ENCODE measurements at places on chromosomes 1 and 21. TPM values are rescaled to one million over a fixed set of nuclear protein-coding genes. Genes with fewer than 3 reads are reported as not detected.
A peak's percentile ranks its signal among the peaks of the same experiment; 100 is the strongest.

BTBD8 gene
- 4.5 TPM for total RNA-seq

EFNA3 gene
- total RNA-seq = 1.2 TPM

KHDRBS1 gene
- total RNA-seq = 73.1 TPM

LCE1A gene
- total RNA-seq = not detected

DCST1 gene
- not detected for total RNA-seq

S100A8 gene
- total RNA-seq = 71.3 TPM

SERPINC1 gene
- total RNA-seq = 0.40 TPM

PGLYRP3 gene
- total RNA-seq = not detected

DUSP10 gene
- total RNA-seq = 2.8 TPM

OVAAL gene
- total RNA-seq = 6.3 TPM

LMOD1 gene
- 9.6 TPM for total RNA-seq

ACOT11 gene
- total RNA-seq = 44.1 TPM

CRTC2 gene
- 20.6 TPM for total RNA-seq

GNL2 gene
- total RNA-seq = 24.1 TPM

ZMYND12 gene
- 1.6 TPM for total RNA-seq

FAM229A gene
- total RNA-seq = 3.2 TPM

DNA sequence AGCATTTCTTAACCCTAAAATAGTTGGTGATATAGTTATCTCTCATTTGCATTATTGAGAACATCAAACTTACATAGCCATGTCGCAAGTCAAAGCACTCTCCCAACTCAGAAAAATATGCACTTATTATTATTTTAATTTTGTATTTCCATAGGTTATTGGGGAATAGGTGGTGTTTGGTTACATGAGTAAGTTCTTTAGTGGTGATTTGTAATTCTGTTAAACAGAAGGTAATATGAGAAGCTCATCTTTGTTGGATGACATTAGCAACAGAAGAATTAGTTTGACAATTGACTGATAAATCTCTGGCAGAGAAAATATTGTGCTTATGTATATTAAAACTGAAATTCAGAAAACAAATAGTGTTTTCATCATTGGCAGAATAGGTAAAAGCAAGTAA is 154.8 kb downstream of the NFIA start:
- no peak for DNase-seq

GRCh38 chr1:1216770-1217620 is 3.0 kb upstream of the TNFRSF4 start:
- DNase-seq = no peak

DNA sequence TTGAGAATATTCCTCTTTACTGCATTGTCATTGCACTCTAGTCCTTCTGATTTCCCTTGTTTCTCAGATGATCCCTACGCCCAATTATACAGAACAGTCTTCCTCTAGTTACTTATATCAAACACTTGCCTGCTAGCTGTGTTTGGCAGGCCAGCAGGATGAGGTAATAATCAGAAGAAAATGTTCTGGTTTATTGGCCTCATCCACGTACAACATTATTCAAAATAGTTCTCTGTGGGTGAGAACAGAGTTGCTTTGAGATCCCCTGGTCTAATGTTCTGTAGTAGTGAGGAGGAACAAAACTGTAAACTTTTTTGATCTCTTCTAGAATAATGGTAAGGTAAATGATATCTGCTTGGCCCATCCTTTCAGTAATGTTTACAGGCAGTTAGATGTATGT is 22.3 kb upstream of the C1orf105 start:
- DNase-seq = no peak

GRCh38 chr1:231918239-231919015 is 291.8 kb downstream of the DISC1 start:
- no peak for DNase-seq

DNA sequence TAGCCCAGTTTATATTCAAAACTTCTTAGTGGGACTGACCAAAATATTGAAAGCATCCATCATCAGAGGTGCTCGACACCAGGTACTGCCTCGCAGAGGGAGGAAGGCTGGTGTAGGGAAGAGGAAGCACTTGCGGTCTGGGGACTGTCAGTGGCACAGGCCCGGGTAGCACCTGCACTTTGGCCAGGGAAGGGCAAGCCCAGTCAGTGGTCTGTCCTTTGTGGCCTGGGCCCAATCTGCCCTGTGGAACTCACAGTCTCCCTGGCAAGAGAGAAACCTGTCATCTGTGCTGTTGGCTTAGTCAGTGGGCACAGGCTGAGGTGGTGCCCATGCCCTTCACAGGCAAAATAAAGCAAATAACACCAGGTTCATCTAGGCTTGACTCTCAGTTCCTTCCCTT is 77.4 kb downstream of the SYT6 start:
- DNase-seq = no peak

GRCh38 chr1:230641346-230641745 is 935 bp upstream of the COG2 start:
- DNase-seq = no peak

DNA sequence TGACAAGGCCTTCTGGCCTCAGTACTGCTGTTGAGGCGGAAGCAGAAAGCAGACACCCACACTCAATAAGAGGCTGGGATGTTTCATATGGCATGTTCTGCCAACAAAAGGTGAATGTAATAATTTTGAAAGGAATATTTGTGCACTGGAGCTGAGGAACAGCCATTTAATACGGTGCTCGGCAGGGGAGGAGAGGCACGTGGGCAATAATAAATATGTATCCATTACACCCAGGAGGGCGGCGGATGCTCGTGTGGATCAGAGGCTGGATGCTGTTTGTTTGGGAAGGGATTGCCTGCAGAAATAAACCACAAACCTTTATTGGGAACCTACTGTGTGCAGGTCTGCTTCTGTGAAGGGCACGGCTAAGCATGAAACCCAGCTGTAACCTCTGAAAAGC is 92.0 kb downstream of the VWA5B1 start:
- peak; percentile 0 for DNase-seq

GRCh38 chr21:36044056-36044455 is 16.3 kb downstream of the SETD4 start:
- DNase-seq = no peak

DNA sequence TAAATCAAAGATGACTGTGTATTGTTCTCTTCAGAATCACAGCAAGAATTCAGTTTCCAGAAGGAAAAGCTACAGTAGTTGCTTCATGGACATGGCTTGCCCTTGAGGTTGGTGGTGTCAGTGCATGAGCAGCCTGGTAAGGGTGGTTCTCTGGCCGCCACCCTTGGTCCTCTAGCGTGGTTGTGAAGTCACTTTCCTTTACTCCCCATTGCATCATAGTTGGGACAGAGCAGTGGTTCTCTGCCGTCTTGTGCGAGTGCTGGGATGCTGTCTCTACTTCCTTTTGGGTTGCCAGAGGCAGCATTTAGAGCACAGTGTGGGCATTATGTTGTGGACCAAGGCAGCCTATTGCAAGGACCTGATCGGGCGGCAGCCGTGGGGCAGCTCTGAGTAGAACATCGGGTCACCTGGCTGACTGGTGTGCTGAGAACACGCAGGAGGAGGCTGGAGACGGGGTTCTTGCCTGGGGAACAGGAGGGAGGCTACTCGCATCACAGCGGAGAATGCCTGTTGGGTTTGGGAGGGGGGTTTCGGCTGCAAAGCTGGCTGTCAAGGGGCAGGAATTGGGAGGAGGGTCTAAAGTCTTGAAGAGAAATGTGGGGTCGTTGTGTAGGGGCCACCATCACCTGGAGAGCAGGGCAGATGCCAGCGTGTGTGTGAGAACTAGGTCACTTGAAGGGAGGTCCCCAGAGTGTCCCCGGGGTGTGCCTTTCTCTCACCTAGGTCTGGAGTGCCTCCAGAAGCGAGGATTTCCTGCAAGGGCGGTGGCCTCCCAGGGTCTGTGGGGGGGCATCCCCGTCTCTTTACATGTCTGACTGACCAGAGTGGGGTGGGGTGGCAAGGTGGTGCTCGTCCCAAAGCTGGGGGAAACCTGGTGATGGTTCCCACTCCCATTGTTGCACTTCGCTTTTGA is 6.3 kb downstream of the ARF1 start:
- DNase-seq = peak; percentile 71

DNA sequence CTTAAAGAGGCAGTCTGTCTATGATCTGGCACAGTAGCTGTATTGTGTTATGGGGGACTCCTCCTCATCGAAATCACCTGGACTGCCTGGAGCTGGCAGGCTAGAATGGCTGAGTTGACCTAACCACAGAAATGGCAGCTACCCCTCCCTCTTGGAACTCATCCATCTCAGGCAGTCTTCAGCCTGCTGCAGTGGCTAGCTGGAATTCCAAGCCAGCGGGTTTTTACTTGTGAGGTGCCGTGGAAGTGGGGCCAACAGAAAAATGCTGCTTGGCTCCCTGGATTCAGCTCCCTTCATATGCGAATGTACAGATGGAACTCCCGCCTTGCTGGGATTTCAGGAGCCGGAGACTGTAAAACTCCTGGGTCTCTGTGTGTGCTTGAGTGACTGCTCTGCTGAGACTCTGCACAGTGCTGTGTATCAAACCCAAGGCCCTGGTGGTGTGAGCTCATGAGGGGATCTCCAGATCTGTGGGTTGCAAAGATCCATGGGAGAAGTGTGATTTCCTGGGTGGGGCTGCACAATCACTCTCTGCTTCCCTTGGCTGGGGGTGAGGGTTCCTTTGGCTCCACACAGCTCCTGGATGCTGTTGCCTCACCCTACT is 316.9 kb downstream of the CTH start:
- DNase-seq = no peak

- no peak for DNase-seq
Measured at GRCh38 chr1:59718989-59719360, 95.8 kb upstream of the HOOK1 start.

GRCh38 chr21:27122686-27123085 is 155.8 kb upstream of the ADAMTS5 start:
- DNase-seq = no peak

GRCh38 chr1:46181343-46182260 is 5.3 kb upstream of the P3R3URF start:
- DNase-seq = no peak

- DNase-seq = no peak
Measured at GRCh38 chr1:68051475-68051874, 1.0 kb upstream of the DIRAS3 start.

GRCh38 chr1:44598167-44598566 is 76.1 kb downstream of the TMEM53 start:
- DNase-seq = no peak

DNA sequence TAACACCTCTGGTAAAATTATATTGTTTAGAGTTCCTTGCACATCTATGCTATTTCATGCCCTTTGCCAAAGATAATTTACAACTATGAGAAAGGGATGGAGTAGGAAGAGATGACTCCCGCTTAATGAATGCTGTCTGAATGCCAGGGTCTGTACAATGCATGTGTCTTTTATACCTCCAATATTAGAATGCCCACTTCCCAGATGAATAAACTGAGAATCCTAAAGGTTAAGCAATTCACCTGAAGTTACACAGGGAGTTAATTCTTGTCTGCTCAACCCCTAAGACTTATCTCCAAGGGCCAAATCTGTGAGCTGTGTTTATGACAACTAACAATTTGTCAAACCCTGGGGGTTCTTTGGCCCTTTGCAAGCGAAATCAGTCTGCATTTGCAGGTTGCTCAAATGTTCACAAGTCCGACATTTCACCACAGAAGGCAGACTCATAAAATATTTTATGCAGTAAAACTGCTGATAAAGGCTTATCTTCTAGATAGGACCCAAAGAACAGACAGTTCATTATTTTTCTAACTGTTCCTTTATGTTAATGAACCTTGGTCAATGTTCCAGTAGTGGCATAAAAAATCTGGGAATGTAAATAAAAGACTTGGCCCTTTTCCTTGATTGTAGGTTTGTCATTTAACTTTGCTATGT is 50.2 kb upstream of the ATP1A1 start:
- no peak for DNase-seq

DNA sequence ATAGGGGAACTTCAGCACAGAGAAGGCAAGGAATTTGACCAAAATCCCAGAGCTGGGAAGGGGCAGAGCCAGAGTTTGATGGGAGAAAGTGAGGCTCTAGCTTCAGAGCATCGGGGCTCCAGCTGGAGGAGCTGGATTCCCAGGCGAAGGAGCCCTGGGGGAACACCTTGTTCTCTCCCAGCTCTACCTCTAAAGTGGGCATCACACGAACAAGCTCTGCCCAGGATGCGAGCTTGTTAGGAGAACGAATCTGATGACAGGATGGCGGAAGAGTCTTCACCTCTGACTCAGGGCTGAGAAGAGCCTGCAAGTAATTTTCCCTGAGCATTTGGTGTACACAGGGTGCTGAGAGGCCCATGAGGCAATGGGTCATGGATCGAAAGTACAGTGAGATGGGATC is 22.0 kb downstream of the TNNT2 start:
- peak; percentile 53 for DNase-seq

- no peak for DNase-seq
Measured at GRCh38 chr1:70828177-70828576, 219.4 kb downstream of the PTGER3 start.

DNA sequence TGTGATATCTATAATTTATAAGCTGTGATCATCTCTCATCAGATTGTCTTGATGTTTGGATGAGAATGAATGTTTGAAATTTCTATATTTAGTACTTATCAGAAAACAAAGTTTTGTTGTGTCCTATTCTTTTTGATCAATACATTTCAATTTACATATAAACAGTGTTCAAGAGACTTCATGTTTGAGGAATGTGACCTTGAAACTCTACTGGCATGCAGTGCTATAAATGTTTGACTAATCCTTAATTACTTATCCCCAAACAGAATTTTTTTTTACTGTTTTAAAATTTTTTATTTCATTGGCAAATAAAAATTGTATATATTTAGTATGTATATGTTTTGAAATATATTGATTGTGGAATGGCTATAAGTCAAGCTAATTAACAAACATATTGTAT is 1.5 kb upstream of the PRKAA2 start:
- DNase-seq = no peak
